ENCODE measurements at places on chromosomes 5 and 9.

GRCh38 chr9:22010866-22011625 lies 1.9 kb upstream of the CDKN2B start:
- no peak for DNase-seq

DNA sequence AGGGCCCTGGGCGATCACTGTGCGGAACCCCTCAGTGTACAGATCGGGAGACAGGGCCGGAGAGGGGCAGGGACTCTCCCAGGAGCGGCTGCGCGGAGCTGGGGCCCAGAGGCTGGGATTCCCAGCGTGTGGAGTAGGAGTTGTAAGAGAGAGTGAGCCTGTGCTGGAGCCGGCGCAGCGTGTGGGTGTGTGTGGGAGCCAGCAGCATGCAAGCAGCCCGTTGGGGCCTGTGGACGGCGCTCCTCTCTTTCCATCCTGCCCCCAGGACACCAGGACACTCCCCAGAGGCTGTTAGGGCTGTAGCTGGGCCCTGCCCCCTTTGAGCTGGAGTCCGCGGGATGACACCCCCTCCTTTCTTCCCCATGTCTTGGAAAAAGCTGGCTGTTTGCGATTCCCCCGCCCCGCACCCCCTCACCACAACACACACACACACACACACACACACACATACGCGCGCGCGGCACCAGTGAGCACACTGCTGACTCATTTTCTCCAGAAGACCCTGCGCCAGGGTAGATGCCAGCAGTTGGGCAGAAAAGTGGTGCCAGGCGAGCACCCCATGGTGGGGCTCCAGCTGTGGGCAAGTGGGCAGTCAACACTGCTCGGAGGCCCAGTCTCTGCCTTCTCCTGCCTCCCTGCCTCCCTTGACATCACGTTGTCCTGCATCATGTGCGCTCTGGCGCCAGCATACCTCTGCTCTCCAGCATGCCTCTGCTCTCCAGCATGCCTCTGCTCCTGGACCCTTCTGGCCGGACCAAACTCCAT lies 1.5 kb downstream of the COL27A1 start:
- DNase-seq, result no peak

DNA sequence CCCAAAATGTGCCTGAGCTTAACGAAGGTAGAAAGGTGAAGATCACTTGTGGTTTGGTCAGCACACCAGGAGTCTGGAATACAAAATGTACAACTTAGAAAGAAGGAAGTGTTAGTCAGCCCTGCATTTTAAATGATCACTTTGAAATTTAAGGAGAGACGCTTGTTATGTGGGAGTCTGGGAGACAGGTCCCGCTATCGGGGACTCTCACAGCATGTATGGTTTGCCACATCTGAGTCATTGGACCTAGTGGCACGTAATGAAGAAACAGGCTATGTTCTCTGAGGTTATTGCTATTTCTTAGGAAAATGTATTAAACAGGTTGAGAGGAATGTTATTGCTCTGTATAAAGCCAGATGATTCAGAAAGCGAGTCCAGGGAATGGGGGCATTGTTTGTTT lies 2362.5 kb upstream of the WWC1 start:
- no peak for DNase-seq

DNA sequence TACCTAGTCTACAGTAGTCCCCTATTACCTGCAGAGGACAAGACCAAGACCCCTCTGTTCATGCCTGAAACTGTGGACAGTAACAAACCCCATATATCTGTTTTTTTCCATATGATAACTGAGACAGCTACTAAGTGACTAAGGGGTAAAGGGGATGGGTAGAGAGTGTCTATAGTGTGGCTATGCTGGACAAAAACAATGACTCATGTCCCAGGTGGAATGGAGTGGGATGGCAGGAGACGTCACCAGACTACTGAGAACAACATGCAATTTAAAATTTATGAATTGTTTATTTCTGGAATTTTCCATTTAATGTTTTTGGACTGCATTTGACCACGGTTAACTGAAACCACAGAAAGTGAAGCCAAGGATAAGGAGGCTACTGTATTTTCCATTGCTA lies 171.8 kb downstream of the AGTPBP1 start:
- no peak for DNase-seq

- DNase-seq, result no peak
Observed at GRCh38 chr9:115373710-115374045, 255.7 kb upstream of the TNC start.

DNA sequence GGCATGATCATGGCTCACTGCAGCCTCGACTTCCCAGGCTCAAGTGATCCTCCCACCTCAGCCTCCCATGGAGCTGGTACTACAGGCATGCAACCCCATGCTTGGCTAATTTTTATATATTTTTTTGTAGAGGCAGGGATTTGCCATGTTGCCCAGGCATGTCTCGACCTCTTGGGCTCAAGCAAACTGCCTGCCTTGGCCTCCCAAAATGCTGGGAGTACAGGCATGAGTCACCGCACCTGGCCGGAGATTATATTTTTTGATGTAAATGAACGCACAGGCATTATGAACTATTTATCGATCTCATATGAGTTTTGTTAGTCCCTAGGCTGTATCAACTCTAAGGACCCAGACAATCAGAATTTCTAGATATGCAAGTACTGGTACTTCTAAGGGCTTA lies 25.5 kb upstream of the CEP120 start:
- DNase-seq, result no peak

- no peak for DNase-seq
Observed at GRCh38 chr5:133141746-133142145, 89.9 kb downstream of the HSPA4 start.

GRCh38 chr9:82254646-82255367 lies 266.2 kb downstream of the SPATA31D1 start:
- DNase-seq, result no peak

DNA sequence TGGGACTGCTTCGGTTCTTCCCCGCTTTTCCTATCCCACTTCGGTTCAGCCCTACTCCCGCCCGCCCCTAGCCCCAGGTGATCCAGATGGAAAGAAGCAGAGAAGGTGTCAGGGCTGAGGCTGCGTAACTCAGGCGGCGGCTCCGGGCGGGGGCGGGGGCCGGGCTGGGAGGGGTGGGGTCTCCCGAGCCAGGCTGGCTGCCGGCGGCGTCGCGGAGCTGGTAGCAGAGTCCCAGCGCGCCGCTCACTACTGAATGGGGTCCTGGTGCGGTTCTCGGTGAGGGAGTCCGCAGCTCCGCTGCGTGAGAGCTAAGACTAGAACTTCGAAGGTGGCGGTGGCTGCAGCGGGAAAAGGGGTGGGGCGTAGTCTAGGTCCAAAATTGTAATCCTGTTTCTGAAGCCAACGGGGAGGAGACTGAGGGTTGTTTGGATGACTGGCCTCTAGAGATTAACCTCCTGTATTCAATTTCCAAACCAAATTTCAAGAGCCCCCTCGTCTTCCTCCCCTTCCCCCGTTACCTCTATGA lies 1.4 kb downstream of the PRR16 start:
- no peak for DNase-seq

DNA sequence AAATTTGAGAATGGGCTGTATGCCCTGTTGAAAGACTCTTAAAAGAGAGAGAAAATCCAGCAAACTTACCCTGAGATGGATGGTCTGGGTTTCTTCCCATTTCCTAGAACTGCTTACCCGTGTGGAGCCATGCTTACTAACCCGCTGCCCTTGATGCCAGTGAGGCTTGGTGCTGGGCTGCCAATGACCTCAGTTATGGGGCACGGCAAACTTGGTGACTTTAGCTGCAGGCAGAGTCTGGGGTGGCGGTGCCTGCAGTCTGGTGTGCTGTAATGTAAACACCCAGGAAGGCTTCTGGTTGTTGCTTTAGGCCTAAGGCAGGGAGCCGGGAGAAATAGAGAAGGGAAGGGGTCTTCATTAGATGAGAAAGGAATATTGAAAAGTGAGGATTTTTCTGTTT lies 7.3 kb upstream of the TENT4A start:
- no peak for DNase-seq

DNA sequence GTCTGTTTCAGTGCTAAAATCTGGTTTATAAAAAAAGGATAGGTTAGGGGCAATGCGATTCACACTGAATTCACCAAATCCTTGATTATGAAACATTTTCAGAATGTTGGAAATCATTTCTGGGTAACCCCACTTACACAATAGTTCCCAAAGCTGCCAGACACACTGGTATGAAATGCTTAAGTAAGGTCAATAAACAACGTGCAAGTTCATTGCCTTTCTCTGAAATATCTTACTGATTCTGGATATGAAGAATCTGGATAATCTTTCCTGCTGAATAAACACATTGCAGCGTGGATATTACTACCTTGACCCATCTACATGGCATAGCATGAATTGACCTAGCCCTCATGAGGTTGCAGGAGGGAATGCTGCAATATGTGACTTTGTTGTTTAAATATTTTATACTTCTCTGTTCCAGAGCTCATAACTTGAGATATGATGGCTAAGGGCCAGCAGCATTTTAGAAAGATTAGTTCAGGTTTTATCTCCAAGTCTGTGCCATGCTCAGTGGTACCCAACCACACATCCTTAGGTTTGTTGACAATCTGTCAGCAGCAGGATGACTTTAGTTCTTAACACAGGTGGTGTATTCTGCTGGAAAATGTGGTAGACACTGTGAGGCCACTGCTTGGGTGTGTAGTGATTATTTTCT lies 121.0 kb downstream of the NREP start:
- no peak for DNase-seq

DNA sequence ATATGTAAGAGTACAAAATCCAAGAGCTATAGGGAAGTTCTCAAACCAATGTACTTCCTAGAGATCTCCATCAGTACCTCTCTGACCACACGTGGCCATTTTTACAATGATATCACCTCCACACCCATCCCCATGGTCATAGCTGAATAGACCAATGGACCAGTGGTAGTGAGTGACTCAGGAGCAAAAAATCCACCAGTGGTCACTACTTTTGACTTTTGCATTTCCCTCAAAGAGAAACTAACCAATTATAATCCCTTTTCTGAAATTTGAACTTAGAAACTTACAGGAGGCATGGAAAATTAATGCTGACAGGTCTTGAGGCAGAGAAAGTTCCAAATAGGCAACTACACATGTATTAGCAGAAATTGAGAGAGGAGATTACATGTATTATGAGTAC lies 238.4 kb downstream of the TRPM3 start:
- no peak for DNase-seq

- no peak for DNase-seq
Observed at GRCh38 chr5:6432206-6432605, 16.5 kb upstream of the UBE2QL1 start.

- no peak for DNase-seq
Observed at GRCh38 chr5:154388842-154389241, 57.0 kb upstream of the SAP30L start.

DNA sequence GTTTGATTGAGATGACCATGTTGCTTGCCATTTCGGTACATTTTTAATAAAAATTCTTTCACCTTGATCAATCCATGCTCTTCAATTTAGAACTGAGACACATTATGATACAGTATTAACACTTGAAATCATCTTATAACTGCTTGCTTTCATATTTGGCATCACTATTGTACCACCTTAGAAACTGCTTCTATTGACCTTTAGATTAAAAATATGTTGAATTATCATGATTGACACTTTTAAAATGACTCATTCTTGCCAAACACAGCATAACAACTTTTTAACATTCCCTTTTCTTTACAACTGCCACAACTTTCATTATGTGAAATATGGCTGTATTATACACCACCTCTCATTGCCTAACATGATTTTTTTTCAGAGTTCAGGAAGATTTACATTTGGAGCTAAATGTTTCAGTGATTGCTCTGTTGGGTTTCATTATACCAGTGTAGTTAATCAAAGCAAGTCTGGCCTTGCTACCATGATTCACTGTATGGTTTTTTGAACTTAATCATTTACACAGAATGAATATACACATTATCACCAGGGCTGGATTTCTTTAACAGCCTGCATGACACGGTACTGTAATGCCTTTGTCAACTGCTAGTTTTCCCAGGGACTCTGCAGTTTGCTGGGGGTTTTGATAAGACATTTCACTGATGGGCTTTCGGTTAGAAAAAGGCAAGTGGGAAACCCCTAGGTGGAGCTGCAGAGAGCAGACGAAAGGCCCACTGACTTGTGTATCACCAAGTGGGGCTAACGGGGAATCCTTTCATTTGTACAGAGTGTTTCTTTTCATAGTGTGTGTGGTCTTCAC lies 93.6 kb upstream of the TLE4 start:
- peak; percentile 15 for DNase-seq

DNA sequence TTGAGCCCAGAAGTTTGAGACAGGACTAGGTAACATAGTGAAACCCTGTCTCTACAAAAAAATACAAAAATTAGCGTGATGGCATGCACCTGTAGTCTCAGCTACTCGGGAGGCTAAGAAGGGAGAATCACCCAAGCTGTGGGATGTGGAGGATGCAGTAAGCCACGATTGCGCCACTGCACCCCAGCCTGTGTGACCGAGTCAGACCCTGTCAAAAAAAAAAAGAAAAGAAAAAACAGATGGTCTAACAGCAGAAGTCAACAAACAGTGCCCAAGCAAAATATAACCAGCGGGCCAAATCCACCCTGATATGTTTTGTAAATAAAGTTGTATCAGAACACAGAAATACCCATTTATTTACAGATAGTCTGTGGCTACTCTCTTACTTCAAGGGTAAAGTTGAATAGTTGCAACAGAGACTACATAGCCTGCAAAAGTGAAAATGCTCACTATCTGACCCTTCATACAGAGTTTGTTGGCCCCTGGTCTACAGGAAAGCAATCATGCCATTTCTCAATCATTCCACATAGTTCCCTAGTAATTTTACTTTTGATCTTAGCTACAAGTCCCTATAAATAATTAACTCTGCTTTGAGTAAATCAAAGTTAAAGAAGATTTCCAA lies 383.7 kb downstream of the TLE1 start:
- DNase-seq, result no peak

DNA sequence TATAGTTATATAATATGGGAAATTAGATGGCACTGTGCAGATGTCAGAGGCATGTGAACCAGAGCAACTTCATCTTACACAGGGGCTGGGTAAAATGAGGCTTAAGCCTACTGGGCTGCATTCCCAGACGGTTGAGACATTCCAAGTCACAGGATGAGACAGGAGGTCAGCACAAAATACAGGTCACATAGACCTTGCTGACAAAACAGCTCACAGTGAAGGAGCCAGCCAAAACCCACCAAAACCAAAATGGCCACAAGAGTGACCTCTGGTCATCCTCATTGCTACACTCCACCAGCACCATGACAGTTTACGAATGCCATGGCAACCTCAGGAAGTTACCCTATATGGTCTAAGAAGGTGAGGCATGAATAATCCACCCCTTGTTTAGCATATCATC lies 479.4 kb downstream of the TLR4 start:
- DNase-seq, result no peak

- DNase-seq, result no peak
Observed at GRCh38 chr9:120397453-120397852, 182.5 kb downstream of the CDK5RAP2 start.

DNA sequence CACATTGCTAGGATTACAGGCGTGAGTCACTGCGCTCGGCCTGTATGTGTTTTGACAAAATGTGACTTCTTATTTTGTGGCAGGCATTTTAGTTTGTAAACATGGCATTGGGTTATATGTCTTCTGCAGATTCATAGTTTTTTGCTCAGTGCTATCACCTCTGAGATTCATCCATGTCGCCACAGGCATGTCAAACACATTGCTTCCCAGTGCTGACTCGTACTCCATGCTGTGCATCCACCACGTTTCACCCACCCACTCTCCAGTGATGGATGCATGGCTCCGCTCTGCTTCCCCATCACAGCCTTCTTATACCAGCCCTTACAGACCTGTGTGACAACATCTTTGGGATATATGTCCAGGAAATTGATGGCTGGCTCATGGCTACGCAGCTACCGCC lies 158.8 kb downstream of the GAS1 start:
- DNase-seq, result no peak
